ENCODE measurements at places on chromosomes 7 and 10.

GRCh38 chr7:139889186-139889871, 60.3 kb downstream of the TBXAS1 start:
- DNase-seq, result no peak

- DNase-seq, result no peak
Measured at GRCh38 chr10:132547421-132547861, 9.9 kb downstream of the INPP5A start.

DNA sequence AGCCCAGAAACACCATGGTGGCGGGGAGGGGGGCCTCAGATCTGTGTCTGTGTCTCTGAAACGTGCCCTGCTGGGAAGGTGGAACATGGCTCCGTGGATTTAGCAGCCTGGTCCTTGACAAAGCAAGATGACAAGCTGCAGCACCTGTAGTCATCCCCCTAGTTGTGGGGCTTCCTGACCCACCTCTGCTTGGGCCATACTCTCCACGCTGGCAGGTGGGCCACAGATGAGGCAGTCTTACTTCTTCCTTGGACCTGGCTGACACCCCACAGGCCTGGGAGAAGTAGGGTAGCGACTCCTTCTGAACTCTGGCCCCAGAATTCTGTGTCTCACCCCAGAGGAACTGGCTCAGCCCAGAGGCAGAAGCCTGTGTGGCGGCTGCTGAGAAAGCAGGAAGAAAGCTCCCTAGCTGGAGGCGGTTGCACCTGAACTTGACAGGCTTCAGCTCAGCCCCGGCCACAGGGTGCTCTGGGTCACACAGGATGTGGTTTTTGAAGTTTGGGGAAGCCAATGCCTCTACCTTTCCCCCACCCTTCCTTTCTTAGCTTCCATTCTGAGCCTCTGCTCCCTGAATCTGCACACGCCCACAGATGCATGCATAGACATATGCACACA, 113.9 kb downstream of the ABLIM1 start:
- no peak for DNase-seq

DNA sequence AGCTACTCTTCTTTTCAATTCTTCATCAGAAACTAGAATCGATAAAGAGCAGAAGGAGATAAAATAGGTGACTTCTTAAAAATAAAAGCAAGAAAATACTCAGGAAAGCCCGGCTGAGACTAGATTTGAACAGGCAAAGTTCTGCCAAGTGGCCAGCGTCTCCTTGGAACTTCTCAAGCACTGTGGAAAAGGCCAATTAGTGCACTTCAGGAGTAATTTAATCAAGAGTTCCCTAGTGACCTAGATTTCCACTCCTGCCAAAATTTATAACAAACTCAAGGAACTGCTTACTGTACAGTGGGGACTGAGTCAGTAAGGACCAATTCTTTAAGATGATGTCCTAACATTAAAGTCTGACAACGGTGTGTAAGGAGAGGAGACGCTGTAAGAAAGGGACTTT, 57.3 kb downstream of the CHCHD3 start:
- no peak for DNase-seq
